ENCODE measurements at places on chromosomes 3 and 15.

GRCh38 chr3:149909923-149910322, 60.8 kb downstream of the PFN2 start:
- DNase-seq: no peak

DNA sequence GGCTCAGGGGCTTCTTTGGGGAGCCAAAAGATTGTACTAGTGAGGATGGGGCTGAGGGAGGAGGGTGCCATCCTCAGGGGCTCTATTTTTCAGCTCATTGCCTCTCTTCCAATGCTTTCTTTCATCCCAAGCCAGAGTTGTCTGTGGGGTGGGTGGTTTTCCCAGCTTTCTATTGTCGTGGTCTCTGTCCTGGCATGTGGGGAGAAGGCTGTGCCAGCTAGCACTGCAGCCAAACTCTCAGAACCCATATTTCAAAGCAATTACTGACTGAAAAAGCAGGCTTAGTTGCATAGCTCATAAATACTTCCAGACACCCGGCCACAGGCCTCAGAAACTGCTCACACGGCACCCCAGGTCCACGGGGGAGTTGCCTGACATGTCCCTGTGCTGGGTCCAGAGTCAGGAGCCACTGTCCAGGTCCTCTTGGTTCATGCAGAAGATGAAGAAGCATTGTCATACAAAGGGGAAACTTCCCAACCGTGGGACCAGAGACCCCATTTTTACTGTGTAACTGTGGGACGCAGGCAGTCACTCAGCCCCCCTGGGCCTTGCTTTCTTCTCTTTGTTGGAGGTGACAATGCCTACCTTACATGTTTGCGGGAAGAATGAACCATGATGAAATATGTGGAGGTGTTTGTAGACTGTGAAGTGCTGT, 27.6 kb downstream of the FGD5 start:
- DNase-seq: no peak

DNA sequence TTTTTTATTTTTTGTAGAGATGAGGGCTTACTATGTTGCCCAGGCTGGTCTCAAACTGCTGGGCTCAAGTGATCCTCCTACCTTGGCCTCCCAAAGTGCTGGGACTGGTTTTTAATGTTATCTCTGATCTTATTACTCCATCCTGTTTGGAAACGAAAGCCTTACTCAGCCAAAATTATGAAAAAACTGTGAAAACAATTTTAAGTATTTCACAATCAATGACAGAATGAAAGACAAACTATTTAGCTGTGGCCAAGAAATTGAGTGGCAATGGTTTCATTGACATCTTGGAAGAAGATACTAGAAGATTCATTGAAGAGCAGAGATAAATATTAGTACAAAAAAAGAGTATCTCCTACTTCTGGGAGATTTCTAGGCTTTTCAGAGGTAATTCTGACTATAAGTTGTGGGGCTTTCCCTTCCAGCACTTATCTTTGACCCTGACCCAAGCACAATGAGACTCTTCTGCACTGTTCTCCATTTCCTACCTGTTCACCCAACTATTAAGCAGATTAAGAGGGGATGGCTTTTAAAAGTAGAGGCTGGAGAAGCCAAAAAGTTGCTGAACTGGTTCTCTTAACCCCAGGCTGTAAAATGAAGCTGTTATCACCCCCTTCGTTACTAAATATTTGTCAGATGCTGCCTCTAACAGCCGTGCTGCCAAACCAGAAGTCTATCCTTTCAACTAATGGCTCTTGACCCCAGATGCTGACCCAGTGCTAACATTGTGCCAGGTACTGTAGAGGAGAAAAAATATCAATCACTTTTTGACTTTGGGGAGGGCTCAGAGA, 14.2 kb upstream of the SLC25A36 start:
- DNase-seq: no peak

DNA sequence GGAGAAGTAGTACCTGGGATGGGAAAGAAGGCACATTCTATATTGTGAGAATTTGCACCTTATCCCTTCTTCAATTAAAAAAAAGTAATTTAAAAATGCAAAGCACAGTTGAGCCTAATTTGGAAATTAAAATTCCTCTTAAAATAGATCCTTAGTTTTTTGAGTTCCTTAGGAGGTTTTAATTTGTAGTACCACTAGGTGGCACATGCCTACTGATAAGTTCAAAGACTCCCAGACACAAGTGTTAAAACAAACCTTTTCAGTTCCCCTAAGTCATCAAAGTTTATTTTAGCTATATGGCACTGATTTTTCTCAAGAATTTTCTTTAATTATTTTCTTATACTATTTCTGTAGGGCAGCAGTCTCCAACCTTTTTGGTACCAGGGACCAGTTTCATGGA, 127.6 kb upstream of the AZI2 start:
- DNase-seq: peak; percentile 79

- DNase-seq: no peak
Observed at GRCh38 chr15:99211926-99212325, 37.5 kb downstream of the TTC23 start.

- DNase-seq: no peak
Observed at GRCh38 chr3:188446014-188446413, 292.1 kb downstream of the LPP start.

DNA sequence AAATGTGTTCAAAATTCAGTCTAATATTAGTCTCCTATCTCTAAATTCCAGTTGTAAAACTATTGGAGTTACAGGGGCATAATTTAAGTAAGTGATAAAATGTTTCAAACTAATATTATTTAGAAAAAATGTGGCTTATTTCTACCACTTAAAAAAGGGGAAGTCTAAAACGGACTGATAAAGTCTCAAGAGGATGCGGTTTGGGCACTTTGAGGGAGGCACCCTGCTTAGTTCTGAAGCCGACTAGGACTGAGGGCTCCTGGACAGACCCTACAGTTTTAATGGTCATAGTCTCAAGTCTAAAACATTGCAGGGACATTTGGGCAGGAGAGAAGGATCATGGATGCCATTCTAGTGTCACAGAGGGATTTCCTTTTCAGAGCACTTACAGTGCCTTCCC, 566.3 kb downstream of the NR2F2 start:
- DNase-seq: no peak

DNA sequence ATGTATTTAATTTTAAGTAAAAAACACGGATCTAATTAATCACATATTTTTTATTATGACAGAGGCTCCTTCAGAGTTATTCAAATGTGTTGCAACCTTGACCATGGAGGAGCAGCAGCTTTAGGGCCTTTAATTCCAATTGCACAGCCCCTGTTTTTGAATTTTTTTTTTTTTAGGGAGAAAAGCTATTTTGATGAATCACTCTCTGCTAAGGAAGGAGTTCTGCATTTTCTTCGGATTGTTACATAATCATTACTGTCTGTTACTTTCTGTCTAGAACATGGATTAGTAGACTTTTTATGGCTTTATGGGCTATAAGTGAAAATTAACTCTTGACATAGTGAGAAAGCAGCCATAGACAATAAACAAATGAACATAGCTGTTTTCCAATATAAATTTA, 90.8 kb downstream of the MCTP2 start:
- no peak for DNase-seq

GRCh38 chr15:62112616-62113593, 46.1 kb downstream of the C2CD4A start:
- DNase-seq: no peak

DNA sequence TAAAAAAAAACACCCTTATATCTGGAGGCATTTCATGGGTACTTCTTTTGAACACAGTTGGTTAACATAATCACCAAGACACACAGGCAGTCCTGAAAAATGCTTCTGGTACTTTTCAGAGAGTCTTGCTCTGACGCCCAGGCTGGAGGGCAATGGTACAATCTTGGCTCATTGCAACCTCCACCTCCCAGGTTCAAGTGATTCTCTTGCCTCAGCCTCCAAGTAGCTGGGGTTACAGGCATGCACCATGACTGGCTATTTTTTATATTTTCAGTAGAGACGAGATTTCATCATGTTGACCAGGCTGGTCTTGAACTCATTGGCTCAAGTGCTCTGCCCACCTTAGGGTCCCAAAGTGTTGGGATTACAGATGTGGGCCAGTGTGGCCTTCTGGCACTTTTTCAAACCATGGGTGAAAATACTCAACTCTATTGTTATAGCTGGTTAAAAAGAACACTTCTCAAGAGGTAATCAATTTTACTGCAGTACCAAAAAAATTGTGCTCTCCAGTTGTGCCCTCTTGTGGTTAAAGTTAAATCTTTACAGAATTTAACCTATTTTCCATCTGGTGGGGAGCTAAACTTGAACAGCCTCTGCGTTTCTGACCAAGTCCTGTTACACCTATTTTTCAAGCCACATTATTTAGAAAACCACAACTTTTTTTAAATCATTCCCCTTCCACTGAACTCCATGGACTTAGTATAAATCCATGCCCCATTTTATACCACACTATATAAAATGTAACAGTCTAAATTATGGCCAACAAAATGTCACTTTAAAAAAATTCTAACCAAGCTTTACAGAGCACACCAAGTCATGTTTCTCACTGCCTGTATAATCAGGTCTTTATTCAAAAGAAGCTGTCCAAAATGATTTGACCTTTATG, 1.2 kb upstream of the SNAPC5 start:
- DNase-seq: no peak

DNA sequence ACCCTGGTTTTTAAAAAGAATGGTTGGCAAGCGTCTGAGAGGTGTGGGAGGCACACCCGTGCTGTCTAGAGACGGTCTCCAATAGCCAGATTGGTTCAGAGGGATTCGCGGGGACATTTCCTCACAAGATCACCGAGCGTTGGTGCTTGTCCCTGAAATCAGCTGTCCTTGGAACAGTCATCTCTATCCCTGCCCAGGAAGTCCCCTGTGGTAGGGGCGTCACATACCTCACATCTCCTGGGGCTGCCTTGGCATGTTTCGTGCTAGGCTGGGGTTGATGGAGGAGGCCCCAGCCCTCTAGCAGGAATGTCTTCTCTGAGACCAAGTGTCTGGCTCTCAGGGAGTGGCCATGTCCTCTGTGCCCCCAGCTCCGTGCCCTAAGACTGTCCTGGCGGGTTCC, 6.8 kb downstream of the FBLN2 start:
- no peak for DNase-seq

DNA sequence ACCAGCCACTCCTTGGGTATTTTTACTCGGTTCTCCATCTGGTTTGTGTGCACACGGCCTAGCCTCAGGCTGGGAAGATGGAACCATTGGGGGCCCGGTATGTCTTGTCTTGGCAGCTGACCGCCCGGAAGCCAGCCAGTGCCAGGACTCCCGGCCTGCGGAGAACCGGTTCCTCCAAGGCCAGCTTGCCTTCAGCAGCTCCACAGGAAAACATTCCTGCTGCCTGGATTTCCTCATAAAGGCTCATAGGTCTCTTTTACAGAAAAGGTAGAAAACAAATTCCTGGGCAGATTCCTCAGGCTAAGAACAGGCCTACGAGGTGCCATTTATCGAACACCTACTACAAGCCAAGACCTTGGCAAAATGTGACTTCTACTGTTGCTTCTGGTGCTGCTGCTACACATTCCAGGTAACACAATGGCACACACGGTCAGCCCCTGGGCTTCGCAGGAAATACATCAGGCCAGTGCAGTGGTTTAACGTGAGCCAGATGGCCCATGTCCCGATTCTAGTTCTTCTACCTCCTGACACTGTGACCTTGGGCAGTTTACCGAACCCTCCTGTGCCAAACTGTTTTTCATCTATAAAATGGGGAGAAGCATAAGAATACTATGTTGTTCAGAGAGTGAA, 141.8 kb downstream of the OPA1 start:
- DNase-seq: no peak

DNA sequence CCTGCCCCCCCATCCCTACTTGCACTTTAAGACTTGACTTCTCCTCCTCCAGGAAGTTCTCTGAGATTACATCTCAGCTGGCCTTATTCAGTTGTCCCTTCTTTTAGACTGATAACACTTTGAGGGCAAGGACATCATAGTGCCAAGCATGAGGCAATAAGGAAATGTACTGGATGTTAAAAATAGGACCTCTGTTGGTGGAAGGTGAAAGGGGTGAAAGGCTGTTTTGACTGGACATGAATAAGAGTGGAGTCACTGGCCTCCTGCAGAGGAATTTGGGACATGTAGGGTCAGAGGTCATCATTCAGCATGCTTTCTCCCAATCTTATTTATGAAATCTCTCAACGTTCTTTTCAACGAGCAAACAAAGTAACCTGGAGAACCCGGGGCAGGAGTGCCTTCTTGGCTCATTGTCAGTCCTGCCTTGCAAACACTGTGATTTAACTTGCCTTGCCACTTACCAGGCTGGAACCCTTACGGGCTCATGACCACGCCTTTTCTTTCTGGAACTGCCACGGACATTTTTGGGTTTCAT, 38.6 kb downstream of the TRIM71 start:
- no peak for DNase-seq

GRCh38 chr3:144312702-144313101, 341.1 kb downstream of the DIPK2A start:
- DNase-seq: no peak

DNA sequence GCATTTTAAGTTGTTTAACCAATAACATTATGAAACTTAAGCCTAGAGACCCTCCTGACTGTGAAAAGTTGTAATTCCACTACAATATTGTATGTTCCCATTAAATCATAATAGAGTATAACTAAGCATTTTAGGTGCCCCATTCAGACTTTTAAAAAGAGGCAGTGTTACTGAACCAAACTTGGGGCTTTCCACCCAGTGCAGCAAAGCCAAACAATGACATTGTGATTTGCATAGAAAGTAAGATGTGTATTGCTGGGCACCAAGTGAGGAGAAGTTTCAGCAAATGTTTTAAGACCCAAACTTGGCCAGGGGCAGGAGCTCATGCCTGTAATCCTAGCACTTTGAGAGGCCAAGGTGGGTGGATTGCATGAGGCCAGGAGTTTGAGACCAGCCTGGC, 706.2 kb downstream of the GRM7 start:
- DNase-seq: no peak

DNA sequence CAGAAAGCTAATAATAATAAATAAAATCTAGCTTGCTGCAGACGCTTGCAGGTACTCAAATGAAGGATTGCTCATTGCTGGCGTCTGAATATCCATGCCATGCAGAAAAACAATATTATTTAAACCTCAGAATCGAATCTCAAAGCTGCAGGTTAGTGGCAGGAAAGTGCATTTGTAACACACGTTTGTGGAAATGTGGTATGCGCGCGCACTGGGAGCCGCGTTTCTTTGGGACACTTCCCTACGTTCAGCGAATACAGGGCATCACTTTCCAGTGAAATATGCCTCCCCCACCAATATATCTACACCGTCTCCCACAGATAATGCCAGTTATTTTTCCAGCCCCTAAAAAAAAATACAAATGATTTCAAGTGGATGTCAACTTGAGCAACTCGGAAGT, 37.1 kb downstream of the ZIC4 start:
- no peak for DNase-seq

GRCh38 chr3:150798122-150798618, 35.2 kb upstream of the SIAH2 start:
- DNase-seq: no peak

- DNase-seq: peak; percentile 80
Observed at GRCh38 chr15:90143166-90143655, 40.9 kb upstream of the IDH2 start.

- peak; percentile 29 for DNase-seq
Observed at GRCh38 chr15:55288006-55288717, 1.5 kb downstream of the RAB27A start.
